Retina (tissue), 1 donor: ENCODE measurements at places on chromosomes 16 and 17.
A peak's percentile ranks its signal among the peaks of the same experiment; 100 is the strongest.

- no peak for DNase-seq
Measured at GRCh38 chr16:88070341-88070740, 119.1 kb downstream of the BANP start.

DNA sequence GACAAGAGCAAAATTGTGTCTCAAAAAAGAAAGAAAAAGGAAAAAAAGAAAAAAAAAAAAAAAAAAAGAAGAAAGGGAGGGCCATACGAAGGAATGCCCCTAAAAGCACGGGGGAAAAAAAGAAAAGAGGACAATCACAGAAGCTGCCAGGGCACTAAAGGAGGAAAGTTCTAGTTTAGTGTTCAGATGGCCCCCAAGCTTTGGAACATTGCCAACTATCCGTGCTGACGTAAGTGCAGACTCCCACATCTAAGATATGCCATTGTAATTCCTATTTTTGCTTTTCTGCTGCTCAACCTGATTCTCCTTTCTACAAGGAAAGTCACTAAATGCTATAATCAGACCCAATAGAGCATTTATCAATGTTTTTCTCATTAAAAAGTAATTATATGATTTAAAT is 842.1 kb downstream of the KCNJ2 start:
- DNase-seq: no peak

- DNase-seq: no peak
Measured at GRCh38 chr16:4182581-4183236, 59.2 kb downstream of the SRL start.

DNA sequence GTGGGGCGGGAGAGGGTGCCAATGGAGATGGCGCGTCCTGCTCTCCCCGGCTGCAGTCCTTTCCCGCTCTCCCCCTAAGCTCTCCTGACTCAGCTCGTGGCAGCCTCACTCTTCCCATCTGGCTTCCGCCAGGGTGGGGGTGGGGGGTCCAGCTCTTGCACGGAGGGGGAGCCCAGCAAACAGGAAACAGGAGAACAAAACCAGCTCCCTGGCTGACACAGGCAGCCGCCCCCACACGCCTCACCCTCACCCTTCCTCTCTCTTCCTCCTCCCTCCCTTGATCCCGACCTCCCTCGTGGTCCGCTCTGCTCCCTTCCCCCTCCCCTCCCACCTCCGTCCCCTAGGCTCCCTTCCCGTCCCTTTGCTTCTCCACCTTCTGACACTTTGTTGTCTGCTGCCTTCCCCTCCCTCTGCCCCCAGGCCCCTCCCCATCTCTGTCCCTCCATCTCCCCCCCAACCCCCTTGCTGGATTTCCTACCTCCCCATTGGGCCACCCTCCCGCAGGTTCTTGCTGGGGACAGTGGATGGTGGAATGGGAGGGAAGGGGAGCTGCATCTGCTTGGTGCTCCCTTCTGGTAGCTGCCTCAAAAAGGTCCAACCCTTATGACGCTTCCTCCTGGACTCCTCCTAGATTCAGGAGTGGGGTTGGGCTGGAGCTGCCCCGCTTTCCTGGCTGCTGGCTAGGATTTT is 23.7 kb downstream of the ARHGAP23 start:
- DNase-seq: peak; percentile 48

GRCh38 chr17:73841431-73842060 is 197.3 kb upstream of the SDK2 start:
- no peak for DNase-seq

DNA sequence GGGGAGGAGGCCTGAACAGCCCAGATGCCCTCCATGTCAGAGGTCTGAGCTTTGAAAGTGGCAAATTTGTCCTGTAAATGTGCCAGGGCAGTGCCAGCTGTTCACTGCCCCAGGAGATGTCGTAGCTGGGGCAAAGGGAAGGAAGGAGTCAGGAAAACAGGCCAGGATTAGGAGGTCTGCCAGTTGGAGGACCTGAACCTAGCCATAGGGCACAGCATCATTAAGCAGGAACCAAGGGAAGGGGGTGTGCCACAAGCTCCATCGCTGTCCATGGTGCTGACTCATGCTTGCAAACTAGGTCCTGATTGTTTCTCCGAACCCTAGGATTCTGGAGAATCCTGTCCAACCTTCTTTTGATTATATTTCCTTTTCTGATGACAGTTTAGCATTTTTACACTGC is 124.2 kb downstream of the TMEM132E start:
- no peak for DNase-seq

DNA sequence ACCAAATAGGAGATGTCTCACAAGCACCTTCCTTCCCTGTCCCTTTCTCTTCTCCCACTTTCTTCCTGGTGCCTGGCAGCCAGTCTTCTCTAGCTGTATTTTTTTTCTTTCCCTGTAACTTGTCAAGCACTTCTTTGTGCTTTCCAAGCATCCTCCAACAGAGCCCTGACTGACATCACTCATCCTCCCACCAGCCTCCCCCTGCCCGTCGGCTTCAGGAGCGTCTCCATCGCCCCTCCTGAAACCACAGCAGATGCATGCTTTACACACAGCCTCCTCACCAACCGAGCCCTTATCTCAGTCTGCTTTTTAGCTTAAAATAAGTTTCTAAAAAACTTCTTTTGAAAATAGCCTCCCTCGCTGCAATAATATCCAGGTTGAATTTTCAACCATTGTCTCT is 268.7 kb upstream of the CDH5 start:
- DNase-seq: no peak

DNA sequence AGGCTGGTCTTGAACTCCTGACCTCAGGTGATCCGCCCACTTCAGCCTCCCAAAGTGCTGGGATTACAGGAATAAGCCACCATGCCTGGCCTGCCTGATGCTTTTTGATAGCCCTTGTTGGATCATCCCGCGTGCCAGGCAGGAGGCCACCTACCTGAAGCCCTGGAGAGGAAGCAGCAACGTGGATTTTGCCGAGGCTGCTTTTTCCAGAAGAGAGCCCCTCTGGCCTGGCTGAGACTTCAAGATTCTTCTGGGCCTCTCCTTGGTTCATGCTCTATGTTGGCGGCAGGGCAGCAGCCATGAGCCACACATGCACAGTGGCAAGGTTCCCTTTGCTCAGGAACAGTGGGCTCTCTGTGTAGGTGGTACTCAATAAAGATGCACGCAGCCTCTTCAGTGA is 11.5 kb downstream of the KATNB1 start:
- no peak for DNase-seq

DNA sequence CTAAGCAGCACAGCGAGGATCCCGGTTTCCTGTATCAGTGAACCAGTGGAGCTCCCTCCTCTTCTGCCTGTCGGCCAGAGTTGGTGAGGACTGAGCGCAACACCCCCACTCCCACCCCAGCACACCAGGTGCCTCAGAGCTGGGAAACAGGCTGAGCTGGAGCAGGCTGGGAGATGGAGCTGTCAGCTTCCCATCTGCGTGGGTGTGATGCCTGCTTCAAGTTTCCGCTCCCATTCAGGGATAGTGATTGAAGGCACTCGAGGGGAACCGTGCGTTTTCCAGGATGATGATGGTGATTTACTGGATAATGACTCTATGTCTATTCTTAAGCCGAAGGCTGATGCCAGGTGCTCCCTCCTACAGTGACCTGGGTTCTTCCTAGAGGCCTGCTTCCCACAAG is 144.5 kb downstream of the TMEM132E start:
- no peak for DNase-seq

GRCh38 chr16:57251352-57251751 is 6.3 kb downstream of the ARL2BP start:
- no peak for DNase-seq

- no peak for DNase-seq
Measured at GRCh38 chr16:47995354-47995753, 160.4 kb downstream of the ABCC12 start.

- no peak for DNase-seq
Measured at GRCh38 chr17:12637745-12638651, 27.7 kb upstream of the MYOCD start.
